ENCODE measurements at places on chromosomes 7 and 10.

DNA sequence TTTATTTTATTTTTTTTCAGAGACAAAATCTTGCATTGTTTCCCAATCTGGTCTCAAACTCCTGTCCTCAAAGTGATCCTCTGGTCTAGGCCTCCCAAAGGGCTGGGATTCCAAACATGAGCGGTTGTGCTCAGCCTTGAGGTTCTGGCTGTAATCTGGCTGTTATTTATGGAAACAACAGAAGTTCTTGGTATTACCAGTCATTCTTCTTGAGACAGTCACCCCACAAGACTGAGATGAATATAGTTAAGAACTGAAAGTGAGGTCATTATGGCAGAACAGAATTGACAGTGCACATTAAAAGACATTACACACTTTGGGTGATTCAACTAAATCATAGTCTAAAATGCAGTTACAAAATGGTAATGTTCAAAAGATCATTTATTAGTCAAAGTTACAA is 719.5 kb downstream of the ZWINT start:
- DNase-seq: no peak

GRCh38 chr10:80690434-80690833 is 152.7 kb downstream of the SH2D4B start:
- no peak for DNase-seq

GRCh38 chr7:145030754-145031153 is 194.9 kb upstream of the TPK1 start:
- no peak for DNase-seq

DNA sequence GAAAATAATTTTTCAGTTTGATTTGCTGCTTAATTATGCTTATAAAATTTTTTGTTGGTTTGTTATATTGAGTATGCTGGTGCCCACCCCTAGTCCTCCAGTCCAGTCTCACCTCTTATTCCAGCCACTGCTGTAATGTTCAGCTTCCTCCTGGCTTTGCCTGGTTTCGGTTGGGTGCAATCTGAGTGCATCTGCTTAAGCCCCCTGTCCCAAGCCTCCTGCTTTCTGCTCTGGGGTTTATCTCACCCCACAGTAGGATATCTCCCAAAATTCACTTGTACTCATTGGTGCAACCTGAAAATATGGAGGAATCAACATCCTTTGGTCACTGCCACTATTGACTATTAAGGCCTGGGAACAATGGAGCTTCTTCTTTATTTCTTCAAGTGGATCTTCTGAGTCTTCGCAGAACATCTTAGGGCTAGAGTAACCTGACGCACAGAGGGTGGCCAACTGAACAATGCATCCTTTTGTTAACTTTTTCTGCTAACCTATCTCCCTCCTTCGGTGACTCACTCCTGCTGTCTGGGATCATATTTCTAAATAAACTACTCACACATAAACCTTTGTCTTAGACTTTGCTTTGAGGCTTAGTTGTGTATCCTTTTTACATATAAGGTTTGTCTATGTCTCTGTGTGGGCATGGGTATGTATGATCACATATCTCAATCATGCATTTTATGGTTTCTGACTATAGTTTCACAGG is 19.1 kb upstream of the SOSTDC1 start:
- DNase-seq: no peak

DNA sequence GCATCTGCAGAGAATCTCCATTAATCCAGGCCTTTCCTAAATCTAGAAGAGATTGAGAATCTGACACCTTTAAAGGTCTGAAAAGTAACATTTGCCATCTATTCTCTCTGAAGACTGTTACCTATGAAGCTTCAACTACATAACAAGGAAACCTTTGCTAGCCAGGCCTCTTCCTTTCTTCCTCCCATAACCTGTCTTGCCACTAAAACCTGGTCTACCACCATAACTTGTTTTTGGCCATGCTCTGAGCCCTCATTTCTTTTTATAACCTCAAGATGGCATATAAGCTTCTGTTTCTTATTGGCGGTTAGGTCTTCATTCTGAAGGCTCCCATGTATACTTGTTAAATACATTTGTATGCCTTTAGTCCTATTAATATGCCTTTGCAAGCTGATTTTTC is 348.4 kb upstream of the MEOX2 start:
- no peak for DNase-seq

DNA sequence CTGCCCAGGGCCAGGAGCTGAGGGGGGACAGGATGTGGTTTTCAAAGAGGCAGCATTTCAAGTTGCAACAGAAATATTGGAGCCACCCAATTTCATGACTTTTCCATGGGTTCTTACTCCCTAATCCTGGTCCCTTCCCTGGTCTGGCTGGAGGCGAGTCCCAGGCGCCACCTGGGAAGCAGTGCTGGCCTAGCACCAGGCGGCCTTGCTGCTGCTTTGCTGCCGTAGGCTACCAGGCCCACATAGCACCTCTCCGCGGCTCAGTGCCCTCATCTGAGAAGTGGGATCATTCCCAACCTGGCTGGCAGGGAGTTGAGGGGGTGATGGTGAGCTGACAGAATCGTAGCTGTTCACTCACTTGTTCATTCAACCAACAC is 33.7 kb downstream of the ZMIZ1 start:
- DNase-seq: no peak

DNA sequence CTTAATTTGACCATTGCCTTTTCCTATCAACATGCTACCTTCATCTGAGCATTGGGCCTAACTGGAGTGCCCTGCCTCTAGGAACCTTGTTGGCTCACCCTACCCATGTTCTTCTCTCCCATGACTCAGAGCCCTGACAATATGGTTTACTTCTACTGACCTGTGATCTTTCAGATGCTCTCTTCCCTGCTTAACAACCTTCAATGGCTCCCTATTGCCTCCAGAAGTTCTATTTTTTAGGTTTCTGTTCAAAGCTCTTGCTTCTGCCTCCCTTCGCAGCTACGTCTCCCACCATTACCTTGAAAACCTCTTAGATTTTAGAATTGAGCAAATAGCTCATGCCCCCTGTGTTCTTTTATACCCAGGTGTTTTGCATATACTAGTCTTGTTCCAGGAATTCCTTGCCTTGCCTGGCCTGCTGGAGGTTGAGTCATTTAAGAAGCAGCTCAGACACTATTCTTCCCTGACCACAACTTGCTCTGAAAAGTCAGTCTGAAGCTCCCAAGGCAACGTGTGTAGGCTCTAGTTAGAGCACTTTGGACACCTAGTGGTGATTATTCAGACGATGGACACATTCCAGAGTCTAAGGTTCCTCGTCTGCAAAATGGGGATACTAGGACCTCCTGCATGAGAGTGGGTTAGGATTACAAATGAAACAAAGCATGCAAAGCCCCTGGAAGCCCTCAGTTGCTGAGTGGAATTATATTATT is 64.4 kb upstream of the EMX2 start:
- no peak for DNase-seq

DNA sequence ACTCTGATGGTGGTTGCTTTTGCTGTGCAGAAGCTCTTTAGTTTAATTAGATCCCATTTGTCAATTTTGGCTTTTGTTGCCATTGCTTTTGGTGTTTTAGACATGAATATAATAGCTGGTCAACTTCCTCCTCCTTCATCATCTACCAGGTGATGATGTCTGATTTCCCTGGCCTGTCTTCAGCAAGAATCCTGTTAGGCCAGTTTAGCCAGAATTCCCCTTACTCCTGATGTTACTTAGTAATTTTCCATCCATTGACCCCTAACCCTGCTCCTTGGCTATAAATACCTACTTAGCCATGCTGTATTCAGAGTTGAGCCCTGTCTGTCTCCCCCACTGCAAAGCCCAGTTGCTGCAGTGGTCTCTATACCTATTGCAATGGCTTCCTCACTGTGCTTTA is 91.4 kb downstream of the ZNF777 start:
- DNase-seq: no peak

GRCh38 chr10:11539191-11539868 is 72.1 kb downstream of the USP6NL start:
- DNase-seq: no peak

DNA sequence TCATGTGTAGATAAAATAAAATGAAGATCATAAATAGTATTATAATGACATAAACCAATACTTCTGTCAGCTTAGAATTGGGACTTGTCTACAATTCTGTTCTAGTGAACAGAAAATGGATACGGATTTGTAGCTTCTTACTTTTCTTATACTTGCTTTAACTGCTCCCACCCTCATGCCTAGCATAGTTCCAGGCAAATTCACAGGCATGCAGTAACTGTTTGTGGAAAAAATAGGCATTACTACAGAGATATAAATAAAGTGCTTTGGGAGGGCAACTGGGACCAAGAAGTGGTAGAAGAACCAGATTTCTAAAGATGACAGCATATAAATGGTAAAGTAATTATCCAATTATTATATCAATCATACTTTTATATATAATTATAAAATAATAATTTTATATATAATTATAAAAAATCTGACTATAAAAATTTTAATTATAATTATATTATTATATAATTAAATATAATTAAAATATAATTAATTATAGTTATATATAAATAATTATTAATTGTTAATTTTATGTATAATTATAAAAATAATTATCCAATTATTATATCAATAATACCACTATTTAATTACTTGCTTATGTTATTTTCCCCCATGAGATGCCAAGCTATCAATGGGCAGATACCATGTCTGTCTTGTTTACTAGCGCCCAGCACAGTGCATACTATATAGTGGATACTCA is 144.1 kb downstream of the NOC3L start:
- no peak for DNase-seq

GRCh38 chr7:103689255-103689654 is 243.2 kb upstream of the SLC26A5 start:
- DNase-seq: no peak

DNA sequence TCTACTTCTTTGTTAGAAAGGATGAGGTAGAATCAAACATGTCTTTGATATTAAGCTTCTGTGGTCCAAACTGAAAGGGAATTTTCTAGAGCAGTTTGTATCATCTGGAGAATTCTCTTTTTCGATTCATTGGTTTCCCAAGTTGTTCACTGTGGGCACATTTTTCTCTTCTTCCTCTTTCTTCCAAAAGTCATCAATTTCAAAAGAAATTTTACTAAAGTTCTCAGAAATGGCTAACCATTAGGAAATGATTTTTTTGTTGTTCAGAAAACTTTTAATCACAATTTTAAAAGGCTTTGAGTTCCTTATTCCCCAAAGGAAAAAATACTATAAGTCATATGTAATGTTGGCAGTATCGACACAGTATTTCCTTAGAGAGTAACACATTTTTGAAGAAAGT is 28.3 kb upstream of the CCDC6 start:
- DNase-seq: no peak
